Germinal center (tissue), 1 donor: ENCODE measurements at places on chromosomes 16 and 17.

- no peak for DNase-seq
These were observed 55.6 kb downstream of the CYTH1 start for GRCh38 chr17:78726513-78726912.

DNA sequence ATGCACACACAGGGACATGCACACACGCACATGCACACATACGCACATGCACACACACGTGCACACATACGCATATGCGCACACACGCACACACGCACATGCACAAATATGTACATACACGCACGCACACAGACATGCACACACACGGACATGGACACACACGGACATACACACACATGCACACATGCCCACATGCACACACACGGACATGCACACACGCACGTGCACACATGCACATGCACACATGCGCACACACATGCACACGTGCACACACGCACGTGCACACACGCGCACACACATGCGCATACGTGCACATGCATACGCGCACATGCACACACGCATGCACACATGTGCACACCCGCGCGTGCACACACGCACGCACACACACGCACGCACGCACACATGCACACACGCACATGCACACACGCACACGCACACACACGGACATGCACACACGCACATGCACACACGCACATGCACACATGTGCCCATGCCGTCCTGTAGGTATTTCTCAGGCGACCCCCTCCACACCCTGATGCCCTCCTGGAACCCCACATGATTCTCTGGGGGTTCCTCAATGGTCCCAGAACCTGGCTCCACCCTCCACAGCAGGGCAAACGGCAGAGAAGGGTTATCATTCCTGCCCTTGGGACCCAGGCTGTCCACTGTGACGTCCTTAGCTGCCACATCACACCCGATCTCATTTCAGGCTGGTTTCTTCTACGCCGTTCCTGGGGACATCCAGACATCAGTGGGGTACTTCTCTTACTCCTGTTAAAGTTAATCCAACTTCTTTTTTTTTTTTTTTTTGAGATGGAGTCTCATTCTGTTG lies 9.6 kb upstream of the RBFOX3 start:
- no peak for DNase-seq

DNA sequence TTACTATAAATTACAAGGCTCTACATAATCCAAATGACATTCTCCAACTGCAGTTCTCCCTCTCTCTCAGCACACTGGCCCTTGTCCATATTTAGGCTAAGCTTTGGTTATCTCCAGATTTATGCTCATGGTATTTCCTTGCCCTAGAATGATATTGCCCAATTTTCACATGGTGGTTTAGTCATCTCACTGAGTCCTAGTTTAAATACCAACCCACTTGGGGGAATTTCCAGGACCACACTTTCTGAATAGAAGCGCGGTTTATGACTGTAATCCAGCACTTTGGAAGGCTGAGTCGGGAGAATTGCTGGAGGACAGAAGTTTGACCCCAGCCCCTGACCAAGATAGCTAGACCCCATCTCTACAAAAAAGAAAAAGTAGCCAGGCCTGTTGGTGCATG lies 280.1 kb upstream of the MON1B start:
- DNase-seq: no peak

DNA sequence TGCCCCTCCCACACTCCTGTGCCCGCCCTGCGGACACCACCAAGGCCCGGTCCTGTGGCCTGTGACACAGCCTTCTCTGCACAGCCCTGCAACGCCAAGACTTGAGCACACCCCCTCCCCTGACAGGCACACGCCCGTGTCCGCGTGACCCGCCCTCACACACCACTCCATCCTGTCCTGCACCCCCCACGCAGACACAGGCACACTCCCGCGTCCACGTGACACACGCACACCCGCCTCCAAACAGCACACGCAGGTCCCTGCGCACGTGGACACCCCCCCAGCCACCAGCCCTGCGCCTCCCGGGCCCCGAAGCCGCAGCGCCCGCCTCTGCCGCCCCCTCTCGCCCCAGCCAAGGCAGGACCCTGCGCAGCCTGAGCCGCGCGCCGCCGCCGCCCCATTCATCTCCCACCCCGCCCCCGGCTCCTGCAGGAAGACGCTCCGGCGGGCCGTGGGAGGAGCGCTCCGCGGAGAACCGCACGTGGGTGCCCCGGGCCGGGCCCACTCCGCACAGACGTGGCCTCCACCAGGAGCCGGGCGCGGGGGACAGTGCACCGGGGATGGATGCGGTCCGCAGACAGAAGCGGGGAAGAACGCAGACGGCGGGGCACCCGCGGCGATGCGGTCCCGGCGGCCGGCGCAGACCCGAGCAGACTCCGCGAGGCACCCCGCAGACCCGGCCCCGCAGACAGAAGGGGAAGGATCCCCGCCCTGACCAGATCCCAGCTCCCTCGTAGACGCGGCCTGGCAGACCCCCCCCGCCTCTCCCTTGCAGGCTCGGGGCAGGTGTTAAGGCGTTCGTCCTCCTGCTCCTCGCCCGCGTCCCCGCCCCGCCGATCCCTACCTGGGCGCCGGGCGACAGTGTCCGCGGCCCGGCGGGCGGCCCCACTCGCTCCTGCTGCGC lies 506 bp downstream of the CAMKK1 start:
- peak; percentile 61 for DNase-seq

- DNase-seq: no peak
These were observed 1.1 kb downstream of the ATP2A1 start for GRCh38 chr16:28879261-28879840.

DNA sequence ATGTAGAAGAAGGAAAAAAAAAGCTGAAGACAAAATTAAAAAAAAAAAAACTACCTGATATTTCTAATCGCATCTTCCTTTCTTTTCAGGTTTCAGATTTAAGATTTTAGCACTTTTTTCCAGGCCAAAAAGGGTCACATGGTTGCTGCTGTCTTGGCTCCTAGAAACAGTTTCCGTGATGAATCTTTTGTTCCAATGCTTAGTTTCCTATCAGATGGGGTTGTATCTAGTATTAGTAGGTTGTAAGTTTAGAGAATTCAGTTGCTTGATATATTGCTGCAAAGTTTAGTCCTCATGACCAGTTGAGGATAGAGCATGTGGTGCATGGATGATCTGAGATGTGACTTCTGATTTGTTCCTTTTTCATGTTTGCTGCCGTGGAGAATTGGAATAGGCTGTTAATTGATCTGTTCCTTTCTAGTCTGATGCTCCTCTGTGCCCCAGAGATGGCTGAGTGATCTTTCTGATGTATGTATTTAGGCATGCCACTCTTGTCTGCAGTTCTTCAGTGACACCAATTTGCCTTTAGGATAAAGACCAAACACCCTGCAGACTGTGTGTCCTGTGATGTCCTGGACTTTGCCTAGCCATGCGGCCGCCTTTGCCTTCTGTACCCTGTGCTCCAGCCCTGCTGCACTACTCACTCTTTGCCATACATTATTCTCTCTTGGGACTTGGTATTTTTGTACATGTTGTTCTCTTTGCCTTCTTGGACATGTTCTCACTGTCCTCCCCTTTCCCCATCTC lies 94.0 kb downstream of the MRTFB start:
- DNase-seq: no peak

GRCh38 chr16:54061454-54061853 lies 225.1 kb downstream of the IRX3 start:
- DNase-seq: no peak

- DNase-seq: no peak
These were observed 12.9 kb downstream of the SEZ6 start for GRCh38 chr17:28992625-28993600.
